Ovary (tissue), 10 donors: ENCODE measurements at places on chromosomes 11 and 22.

GRCh38 chr11:35967042-35967441 is 23.2 kb downstream of the LDLRAD3 start:
- no peaks in the 10 kb centered on the region for H3K27me3 ChIP-seq
- no peak overlapping the region for H3K27ac ChIP-seq
- H3K4me3 ChIP-seq, result no peak overlapping the region
- peaks cover 9% of the 10 kb centered on the region for H3K4me1 ChIP-seq

- H3K36me3 ChIP-seq, result no peaks in the 10 kb centered on the region
- H3K27ac ChIP-seq, result no peak overlapping the region
- DNase-seq, result peak; percentile 54
- H3K4me1 ChIP-seq, result peaks cover 1% of the 10 kb centered on the region
- H3K4me3 ChIP-seq, result no peak overlapping the region
Observed at GRCh38 chr11:99370549-99371216, 349.9 kb downstream of the CNTN5 start.

DNA sequence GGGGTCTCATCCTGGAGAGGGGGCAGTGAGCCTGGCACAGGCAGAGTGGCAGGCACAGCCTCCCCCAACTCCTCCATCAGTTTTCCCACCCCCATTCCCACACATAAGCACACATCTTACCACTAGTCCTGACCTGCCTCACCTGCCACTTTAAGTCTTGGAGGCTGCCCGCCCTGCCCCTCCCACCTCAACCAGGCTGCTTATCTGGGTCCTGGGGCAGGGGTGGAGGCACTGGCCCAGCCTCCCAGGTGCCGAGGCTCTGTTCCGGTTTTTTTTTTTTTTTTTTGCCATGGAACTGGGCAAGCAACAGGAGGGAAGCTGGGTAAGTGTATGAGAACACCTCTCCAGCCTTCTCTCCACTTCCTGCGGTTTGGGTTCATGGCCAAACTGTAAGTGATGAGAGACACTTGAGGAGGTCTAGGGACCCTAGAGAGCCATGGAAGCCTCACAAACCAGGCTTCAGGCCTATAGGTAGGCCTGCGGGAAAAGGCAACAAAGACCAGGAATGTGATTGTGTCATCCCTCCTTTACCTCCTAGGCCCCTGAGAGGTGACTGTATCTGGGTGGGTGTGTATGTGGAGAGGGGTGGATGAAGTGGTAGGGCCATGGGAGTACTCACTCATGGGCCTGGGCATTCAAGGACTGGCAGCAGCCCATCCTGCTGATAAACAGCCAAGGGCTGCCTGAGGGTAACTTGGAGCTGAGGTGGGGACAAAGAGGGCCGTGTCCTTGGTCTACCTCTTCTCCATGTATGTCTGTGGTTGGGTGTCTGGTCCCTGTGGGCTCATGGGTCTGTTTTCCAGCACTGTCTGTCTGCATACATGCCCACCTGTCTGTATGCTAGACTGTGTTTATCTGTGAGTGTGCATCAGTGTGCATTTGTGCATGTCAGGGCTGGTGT is 22.6 kb downstream of the PHLDB1 start:
- no peak overlapping the region for H3K27ac ChIP-seq
- DNase-seq, result no peak
- H3K27me3 ChIP-seq, result no peaks in the 10 kb centered on the region
- H3K4me1 ChIP-seq, result peaks cover 6% of the 10 kb centered on the region
- H3K36me3 ChIP-seq, result no peaks in the 10 kb centered on the region

DNA sequence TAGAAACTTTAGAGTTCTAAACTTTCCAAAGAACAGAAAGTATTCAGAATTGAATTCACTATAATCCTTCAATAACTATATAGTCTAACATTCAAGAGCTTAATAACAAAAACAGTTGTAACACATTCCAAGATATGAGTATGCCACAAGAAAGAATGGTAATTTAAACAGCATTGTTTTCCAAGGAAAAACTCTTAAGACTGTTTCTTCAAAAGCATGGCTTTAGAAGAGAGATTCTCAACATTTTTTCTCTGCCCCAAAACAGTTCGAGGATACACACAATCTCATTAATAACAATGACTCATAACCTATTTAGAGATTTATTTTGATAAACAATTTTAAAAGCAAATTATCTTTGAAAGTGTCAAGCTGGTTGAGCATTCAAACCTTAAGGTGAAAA is 16.7 kb upstream of the ARHGAP32 start:
- no peaks in the 10 kb centered on the region for H3K27me3 ChIP-seq
- no peaks in the 10 kb centered on the region for H3K4me1 ChIP-seq
- no peaks in the 10 kb centered on the region for H3K36me3 ChIP-seq
- no peak for DNase-seq

GRCh38 chr11:60887556-60887955 is 18.8 kb downstream of the PRPF19 start:
- DNase-seq, result no peak
- H3K27me3 ChIP-seq, result no peaks in the 10 kb centered on the region
- no peak overlapping the region for H3K27ac ChIP-seq
- H3K4me1 ChIP-seq, result peaks cover 3% of the 10 kb centered on the region
- H3K36me3 ChIP-seq, result no peaks in the 10 kb centered on the region

DNA sequence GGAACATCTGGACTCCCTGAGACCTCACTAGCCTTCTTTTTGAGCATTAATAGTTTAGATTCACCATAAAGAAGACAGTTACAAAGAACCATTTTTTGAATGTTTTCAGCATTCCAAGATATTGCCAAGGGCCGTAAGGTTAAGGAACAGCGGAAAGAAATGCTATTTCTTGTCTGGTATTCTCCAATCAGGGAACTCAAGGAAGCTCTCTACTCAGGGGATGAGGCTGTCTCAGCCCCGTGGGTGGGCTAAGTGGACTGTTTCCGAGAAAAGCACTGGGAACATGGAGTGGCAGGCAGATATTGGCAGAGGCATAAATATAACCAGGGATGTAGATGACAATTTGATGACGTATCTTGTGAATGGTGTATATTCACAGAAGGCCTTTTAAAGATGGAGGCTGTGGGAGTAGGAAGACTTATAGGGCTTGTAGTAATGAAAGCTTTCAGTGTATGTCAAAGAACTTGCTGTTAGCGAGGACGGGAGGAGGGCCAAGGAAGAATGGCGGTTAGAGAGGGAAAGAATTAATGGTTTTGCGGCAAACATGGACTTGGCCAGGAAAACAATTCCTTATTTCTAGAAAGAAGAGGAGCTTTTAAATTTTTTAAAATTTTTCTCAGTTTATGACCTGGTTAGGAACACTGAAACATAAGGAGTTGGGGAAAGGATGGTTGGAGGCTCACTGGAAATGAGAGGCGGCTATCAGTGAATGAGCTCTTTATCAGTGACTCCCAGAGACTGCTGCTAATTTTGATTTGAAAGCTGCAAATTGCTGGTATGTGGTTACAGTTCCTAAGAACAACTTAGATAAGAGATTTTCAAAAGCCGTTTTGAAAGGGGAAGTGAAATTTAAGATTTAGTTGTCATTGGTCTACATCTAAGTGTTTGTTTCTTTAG is 64.6 kb downstream of the ST3GAL4 start:
- H3K4me1 ChIP-seq, result peaks cover 46% of the 10 kb centered on the region
- peak overlapping the region; percentile 27 for H3K27ac ChIP-seq
- H3K36me3 ChIP-seq, result no peaks in the 10 kb centered on the region
- no peak for DNase-seq
- no peak overlapping the region for H3K4me3 ChIP-seq
